COR-L47 (cell line): ENCODE measurements at places on chromosomes 5 and 9.

- DNase-seq, result no peak
These were observed 19.2 kb upstream of the RICTOR start for GRCh38 chr5:39093352-39093751.

DNA sequence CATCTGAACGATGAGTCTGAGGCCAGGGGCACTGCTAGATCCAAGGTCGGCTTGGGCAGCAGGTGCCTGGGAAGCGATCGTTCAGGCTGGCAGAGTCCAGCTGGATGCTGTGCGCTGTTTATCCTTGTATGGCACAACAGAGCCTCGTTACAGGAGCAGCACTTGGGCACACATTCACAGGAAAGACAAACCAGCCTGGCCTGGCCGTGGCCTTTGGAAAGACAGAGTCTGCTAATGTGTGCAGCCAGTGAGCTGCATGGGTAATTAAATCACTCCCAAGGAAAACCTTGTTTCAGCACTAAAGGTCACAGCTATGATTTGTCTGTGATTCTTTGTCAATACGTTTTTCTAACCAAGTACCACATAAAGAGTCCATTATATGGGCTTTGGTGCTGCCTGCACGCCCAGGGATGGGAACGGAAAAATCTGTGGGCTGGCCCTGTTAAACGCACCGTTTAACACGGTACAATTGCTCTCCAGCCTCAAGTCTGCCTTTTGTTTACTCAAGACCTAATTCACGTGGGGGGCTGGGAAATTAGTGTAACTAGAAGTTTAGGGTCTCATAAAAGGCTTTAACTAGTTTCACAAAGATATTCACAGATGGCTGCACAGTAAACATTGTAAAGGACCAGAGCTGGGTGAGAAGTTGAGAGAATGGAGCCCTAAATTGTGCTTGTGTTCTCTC, 509.3 kb downstream of the KDM4C start:
- DNase-seq, result peak; percentile 21

GRCh38 chr9:93136011-93136440, 2.0 kb upstream of the NINJ1 start:
- no peak for DNase-seq

- no peak for DNase-seq
These were observed 12.6 kb upstream of the ASPN start for GRCh38 chr9:92494856-92495255.

GRCh38 chr5:53429706-53430105, 50.7 kb upstream of the FST start:
- no peak for DNase-seq
